Keratinocyte (primary cell): ENCODE measurements at places on chromosomes 6 and 20. TPM values are rescaled to one million over a fixed set of nuclear protein-coding genes. Genes with fewer than 3 reads are reported as not detected.

GRCh38 chr6:1739680-1740079 lies 130.0 kb downstream of the FOXC1 start:
- DNase-seq: no peak

DNA sequence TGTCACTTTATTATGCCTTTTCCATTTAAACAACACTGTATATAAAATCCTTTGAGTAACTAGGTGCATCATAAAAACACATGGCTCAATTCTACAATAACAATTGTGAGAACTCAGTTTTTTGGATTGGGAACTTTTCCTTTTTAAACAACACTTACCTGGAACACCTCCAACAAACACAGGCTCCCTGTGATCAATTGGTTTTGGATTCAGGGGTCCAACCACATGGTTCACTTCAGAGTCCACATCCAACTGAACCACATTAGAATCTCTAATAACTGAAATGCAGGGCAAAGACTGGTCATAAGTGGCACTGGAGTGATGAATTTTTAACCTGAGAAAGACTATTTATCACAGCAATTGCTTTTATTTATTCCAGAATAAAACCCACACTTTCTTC lies 26.5 kb downstream of the FAM229B start:
- no peak for DNase-seq

DNA sequence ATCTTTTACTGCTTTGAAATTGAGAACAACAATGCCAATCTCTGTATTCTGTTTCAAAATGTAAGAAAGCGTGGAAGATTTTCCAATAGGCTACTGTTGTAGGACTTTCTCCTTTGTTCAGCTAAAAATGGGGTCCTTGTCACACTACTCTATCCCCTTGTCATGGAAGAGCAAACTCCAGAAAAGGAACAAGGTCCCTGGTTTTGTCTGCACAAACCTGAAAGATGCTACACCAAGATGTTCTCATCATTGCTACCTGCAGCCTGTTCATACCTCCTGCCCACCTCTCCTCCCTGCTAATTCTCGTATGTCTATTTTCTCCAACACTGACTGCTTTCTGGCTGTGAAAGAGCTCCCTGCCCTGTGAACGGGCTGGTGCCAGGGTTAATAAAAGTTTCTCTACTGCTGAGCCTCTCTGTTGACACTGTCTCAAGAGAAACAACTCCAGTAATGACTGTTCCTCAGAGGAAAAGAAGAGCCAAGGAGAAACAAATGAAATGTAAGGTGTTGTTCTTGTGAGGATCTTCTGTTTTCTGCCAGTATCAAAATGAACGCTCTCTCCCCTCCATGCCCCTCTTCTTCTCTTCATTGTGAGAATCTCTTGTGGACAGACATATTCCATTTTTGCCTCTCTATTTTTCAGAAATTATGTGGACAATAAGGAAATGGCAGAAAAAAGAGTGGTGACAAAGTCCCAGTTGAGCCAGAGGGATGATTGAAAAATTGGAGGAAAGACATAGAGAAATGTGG lies 287.1 kb downstream of the ADGB start:
- DNase-seq: no peak

DNA sequence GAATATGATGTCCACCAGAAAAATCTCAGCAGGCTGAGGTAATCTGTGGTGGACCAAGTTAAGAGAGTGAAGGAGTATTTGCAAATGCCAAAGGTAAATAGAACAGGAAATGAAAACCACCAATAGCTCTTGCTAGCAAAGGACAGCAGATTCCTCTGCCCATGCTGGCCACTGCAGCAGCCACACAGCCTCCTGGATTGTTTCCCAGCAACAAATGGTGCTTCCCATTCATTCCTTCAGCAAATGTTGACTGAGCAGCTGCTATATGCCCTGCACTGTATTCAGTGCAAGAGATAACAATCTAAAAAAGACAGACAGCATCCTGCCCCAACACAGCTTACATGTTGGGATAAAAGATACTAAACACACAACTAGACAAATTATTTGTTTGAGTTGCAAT lies 11.0 kb downstream of the ROS1 start:
- DNase-seq: no peak

- no peak for DNase-seq
These were observed at the start of gene HTR1E for GRCh38 chr6:86937219-86938079. Gene HTR1E, plus strand, starts transcription at chr6:86937528. Its CDS starts 77,807 bp downstream, at chr6:87015335.

- DNase-seq: no peak
These were observed 1.4 kb downstream of the C6orf132 start for GRCh38 chr6:42140756-42141602.

IL17A gene
- polyA plus RNA-seq: not detected in 3 replicates

MYB gene
- 0.04 to 0.06 TPM in 2 of 3 replicates, not detected in the other for polyA plus RNA-seq

CYP39A1 gene
- 0.77 to 1.6 TPM (median 1.5 TPM) in 3 replicates for polyA plus RNA-seq

BMP6 gene
- polyA plus RNA-seq: 0.05 to 0.48 TPM (median 0.09 TPM) in 3 replicates

RPRD1B gene
- polyA plus RNA-seq: 15.9 to 22.6 TPM (median 19.9 TPM) in 3 replicates
